ENCODE measurements at places on chromosomes 4 and X.
A peak's percentile ranks its signal among the peaks of the same experiment; 100 is the strongest.

DNA sequence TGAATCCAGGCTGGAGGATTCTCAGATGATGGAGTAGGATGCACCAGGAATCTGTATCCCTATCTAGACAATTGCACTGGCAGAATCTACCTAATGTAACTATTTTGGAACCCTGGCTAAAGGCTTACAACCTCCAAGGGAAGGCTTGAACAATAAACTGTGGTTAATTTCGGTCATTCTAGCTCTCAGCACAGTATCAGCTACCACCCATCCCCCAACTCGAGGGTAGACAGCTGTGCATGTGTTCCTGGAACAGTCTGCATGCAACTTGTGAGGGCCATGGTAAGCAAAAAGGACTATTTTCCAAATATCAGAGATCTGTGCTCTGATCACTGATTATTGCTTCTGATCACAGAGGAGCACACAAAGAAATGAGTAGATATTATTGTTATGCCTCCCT, 34.0 kb downstream of the ELF2 start:
- DNase-seq = no peak

DNA sequence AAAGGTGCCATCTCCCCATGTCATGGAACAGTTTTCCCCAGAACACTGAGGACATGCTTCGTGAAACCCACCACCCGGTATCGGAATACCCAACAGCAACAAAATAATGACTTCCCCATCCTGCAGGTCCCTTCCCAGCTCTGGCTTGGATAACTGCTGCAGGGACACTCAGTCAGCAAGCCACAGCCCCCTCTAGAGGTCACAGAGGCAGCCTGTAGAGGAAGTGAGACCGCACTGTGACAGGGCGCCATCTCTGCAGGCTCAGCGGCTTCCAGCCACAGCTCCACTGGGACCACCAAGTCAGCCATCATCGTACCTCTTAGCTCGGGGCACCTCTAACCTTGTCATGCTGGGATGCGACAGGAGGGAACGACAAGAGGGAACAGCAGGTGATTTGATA, 315.9 kb downstream of the LDB2 start:
- peak; percentile 82 for DNase-seq

- no peak for DNase-seq
Observed at GRCh38 chr4:72895408-72895807, 174.1 kb downstream of the COX18 start.

- DNase-seq = no peak
Observed at GRCh38 chr4:166499820-166500219, 626.8 kb downstream of the TLL1 start.

DNA sequence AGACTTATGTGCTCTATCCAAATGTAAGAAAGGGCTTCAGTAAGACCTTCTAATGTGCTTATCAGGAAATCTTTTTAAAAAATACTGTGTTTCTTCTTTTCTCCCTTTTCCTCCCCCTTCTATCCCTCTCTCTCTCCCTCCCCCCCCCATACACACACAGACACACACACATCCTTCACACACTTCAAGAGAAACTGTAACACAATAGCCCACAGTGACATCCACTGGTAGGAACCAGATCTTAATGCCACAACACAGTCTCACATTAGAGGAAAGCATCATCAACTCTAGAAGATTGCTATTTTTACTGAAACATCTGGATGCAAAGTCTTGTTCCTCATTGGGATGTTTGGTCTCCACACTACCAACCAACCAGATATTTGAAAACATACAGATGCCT, 4.6 kb downstream of the PCDH19 start:
- no peak for DNase-seq

- DNase-seq = no peak
Observed at GRCh38 chr4:2694691-2695090, 61.4 kb downstream of the TNIP2 start.

- no peak for DNase-seq
Observed at GRCh38 chr4:52638717-52639116, 20.4 kb downstream of the USP46 start.

DNA sequence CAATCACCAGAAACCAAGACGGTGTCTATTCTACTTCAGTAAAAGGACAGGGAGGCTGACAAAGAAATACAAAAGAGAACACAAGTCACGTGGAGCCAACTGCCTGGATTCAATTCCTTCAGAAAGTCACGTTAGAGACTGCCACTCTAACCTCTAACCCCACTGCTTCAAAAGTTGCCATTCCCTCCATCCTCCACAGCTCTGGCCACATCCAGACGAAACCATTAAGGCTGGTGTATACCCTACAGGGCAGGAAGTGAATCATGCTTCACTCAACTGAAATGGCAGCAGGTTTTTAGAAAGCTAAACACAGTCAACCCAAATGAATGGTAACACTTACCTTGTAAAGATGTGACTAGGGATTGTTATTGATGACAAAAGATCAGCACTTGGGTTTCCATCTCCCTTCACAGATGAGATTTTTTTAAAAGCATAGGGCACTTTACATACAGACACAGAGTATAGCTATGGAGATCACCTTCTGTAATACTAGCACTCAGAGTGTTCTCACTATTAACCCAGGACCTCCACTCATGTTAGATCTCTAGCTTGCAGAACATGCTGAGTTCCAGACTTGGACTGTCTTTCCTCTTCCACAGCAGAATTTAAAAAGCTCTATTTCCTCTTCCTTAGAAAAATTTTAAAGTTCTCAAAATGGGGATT, 37.4 kb downstream of the MAML3 start:
- no peak for DNase-seq

- no peak for DNase-seq
Observed at GRCh38 chr4:24640366-24640765, 56.0 kb upstream of the DHX15 start.

- DNase-seq = no peak
Observed at GRCh38 chr4:16155528-16156169, 70.6 kb downstream of the TAPT1 start.

- DNase-seq = no peak
Observed at GRCh38 chrX:10634392-10635161, 14.2 kb upstream of the MID1 start.

- no peak for DNase-seq
Observed at GRCh38 chr4:2667428-2667827, 88.7 kb downstream of the TNIP2 start.

Measured in WTC11 (cell line).